Stimulated activated effector memory CD8-positive, alpha-beta T cell treated with anti-CD3 and anti-CD28 coated beads, Interleukin-12 subunit alpha, Interleukin-12 subunit beta, amount 100 ng/mL, for 72 hours (primary cell): ENCODE measurements at places on chromosomes 6 and 20.
A peak's percentile ranks its signal among the peaks of the same experiment; 100 is the strongest.

DNA sequence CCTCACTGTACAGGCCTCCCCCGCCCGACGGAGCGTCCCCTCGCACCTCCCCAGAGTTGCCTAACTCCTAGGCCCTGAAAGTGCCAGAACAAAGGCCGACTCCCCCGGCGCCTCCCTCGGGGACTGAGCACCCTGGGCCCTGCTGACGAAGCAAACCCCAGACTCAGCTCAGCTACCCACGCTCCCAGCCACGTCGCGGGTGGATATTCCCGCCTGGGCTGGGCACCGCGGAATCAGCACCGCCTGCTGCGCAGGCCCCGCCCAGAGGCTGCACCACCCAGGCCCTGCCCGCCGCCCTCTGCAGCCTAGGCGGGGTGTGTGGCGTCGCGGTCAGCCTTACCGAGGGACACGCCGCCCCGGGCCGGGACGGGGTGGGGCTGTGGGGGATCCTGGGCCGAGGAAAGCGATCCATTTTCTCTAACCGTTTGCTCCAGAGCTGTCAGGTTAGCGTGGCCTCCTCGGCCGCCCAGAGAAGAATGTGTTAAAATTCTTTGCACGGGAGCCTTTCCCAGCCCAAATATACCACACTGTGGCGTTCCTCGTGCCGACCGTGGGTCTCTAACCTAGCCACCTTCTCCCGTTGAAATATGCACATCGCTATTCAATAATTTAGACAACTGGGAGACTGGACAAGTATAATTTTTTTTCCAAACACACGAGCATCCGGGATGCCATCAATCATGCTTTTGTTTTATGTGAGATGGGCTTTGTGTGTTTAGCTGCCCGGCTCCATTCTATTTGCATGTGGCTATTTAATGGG is 31.4 kb downstream of the TFAP2A start:
- no peak for DNase-seq

DNA sequence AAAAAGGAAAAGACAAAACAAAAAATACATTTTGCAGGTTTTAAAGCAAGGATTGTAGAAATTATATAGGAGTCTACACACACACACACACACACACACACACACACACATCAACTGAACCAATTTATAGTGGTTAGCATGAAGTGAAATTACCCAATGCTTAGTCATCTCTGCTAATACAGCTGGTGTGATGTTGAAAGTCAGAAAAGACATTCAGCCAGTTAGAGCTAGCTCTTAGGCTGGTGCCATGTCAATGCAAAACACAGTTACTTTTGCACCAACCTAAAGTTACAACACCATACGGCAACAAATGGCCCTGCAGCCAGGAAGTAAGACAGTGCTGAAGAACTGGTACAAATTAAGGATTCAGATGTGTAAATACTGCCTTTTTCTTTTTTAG is 15.2 kb downstream of the FAM210B start:
- no peak for DNase-seq

- DNase-seq, result peak; percentile 87
These were observed 3.1 kb downstream of the TRMT6 start for GRCh38 chr20:5947276-5947675.

- DNase-seq, result no peak
These were observed 81.3 kb upstream of the SIRPA start for GRCh38 chr20:1813674-1814635.

DNA sequence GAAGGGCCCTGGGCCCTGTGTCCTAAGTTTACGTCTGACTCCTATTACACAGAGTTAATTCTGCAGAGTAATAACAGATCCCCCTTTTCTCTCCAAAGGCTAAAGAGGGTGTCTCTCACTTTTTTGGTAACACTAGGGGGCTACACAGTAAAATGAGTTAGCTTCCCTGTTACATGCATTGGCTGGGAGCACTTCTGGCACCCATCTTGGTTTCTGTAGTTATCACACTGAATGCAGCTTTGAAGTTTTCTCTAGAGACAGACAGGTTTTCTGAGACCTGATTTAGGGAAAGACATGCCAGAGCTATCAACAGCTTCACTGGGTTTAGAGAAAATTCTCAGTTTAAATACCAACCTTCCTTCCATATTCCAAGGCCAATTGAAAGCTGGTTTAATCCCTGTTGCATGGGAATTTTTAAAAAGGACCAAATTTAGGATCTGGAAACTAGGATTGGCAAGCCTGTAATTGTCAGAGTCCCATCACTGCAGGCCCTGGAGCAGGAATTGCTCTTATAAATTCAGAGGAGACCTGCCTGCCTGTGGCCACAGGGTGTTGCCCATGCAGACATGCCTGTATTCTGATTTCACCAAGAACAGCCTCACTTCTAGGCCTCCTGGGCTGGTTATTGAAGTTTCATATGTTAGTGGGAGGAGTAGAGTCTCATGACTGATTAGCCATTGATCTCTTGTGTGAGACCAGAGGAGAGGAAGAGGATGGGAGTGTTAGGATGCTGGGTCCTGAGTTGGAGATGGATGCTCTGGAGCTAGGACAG is 29.4 kb downstream of the RNF8 start:
- DNase-seq, result no peak
